ENCODE measurements at places on chromosomes 4 and X.

- no peak for DNase-seq
Measured at GRCh38 chrX:17679820-17680219, 57.5 kb upstream of the SCML1 start.

DNA sequence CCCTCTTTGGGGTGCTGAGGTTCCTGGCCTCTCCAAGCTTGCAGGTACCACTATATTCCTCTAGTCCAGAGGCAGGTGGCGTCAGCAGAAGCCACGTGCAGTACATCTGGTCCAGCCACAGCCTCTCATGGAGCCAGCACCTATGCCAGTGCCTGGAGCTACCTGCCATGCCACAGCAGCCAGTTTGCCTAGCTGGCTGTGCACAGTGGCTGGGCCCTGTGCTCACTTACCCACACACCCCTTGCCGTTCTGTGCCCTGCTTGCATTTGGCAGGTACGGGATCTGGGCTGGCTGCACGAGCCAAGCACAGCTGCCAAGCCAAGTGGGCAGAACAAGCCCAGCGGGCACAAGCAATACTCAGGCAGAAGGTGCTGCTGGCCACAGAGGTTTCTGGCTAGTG, 601.1 kb downstream of the EPHA5 start:
- DNase-seq: no peak

- DNase-seq: no peak
Measured at GRCh38 chr4:94577136-94577535, 125.4 kb downstream of the PDLIM5 start.

DNA sequence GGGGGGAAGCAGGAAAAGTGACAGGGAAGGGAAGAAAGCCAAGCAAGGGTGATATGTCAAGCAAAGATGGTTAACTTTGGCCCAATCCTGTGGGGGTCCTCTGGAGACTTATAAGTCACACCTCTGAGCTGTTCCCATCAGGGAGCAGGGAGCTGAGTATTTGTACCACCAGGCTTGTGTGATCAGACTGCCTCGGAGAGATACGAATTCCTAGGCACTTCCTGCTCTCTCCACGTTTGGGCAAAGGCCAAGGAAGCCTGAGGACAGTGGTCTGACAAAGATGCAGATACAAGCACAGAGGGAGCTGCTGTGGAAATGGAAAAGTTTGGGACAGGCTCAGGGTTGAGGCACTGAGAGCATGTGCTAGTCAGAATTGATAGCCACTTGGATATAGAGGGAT, 10.4 kb upstream of the PPP3CA start:
- DNase-seq: no peak

DNA sequence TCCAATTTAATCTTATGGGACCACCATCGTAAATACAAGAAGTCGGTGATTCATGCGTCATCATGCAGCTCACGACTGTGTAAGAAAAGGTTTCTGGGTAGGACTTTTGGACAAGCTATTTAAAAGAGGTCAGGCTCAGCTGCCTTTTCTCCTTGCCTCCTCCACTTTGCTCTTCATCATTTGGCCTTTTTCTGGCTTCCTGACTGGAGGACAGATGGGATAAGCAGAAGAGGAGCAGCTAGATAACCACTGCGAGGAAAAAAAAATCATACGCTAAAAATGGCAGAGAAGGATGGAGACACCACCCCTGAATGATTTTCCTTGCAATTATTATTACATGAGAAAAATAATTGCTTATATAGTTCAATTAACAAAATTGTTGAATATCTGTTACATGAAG, 294.3 kb upstream of the FSTL5 start:
- no peak for DNase-seq

DNA sequence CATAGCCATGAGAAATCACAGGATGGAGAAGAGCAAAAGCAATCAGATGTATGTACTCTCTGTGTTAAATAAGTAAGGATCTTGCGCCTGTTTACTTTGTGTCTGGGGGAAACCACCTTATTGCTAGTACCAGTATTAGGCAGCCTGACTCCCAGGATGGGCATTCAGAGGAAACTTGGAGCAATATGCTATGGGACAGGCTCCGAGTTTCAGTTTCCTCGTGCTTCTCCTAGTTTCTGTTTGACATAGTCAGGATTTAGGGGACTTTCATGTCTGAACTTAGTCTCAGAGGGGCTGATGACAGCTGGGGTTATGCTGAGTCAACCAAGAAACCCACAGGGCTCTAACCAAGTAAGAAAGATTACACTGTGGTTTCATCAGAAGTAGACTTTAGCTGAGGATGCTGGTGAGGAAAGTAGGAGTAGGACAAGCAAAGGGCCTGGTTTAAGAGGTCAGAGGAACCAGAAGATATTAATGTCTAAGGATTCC, 13.5 kb downstream of the NSUN7 start:
- peak; percentile 83 for DNase-seq

- no peak for DNase-seq
Measured at GRCh38 chrX:48695534-48695896, 1.0 kb upstream of the SUV39H1 start.

DNA sequence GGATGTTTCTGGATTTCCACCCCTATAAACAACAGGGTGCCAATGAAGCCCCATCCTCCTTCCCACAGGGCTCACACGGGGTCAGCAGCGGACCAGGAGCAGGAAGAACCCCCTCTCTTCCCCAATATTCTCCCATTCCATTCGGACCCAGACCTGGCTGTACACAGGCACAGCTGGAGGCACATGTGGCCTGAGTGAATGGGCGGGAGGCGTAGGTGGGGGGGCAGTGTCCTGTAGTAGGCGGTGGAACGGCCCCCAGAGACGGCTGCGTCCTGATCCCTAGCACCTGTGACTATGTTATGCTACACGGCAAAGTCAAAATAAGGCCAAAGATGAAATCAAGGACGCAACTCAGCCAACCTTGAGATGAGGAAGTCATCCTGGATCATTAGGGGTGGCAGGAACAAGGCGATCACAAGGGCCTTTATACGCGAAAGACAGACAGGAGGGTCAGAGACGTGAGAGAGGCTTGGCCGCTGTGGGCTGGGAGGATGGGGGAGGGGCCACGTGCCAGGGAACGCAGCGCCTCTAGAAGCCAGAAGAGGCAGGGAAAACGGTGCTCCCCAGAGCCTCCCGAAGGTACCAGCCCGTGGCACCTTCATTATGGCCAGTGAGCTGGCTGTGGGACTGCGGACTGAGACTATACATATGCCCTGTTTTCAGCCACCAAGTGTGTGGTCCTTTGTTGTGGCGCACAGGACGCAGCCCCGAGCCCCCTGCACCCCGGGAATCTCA, 75.6 kb downstream of the WFS1 start:
- no peak for DNase-seq

DNA sequence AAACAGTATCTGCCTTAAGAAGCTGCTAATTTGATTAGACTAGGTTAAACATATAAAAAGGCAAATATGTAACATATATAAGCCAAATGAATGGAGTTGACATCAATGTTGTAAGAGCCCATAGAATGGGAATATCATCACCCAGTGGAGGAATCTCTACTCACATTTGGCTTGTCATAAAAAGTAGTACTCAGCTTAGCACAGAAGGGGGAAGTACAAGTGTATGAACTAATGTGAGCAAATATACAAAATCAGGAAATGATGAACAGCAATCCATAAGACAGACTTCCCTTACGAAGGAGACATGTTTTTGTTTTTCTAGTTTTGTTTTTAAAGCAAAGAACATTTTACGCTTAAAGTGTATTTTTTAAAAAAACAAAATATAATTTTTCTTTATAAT, 74.9 kb downstream of the MAB21L2 start:
- no peak for DNase-seq

DNA sequence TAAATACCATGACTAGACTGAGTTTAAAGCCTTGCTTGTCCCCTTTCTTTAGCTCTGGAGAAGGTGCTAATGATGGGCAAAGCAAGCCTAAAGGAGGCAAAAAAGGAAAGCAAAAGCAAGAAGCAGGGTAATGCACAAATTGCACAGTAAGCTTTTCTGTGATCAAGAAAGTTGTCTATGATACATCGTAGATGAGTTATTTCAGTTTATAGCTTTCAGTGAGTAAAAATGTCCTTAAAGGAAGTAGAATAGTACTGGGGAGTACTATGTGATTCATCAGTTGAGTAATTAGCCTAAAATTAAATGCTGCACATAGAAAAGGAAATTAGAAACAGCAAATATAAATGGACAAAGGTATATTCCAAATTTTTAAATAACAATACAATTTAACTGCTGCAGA, 50.2 kb upstream of the PDE5A start:
- DNase-seq: no peak

DNA sequence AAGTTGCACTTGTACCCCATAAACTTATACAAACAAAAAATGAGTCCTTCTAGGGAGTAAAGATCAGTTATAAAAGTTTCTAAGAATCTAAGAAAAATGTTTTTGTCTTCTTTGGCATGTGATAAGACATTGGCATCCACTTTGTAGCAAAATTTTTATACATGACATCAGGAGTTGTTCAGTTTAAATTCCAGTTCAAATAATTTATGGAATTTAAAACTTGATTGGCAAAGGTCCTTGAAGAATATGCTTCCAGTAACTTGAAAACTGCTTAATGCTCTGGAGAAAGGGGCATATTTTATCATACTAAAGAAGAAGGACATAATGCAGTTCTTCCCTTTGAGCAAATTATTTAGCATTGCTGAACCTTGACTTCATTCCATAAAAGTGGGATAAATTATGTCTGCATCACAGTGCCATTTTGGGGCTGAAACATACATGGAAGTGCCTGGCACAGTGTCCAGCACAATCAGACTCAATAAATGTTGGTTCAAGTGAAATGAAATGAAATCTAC, 163.3 kb upstream of the IL15 start:
- DNase-seq: no peak

- no peak for DNase-seq
Measured at GRCh38 chr4:185786422-185786821, 25.6 kb downstream of the SORBS2 start.

GRCh38 chr4:26839016-26839415, 21.6 kb upstream of the STIM2 start:
- no peak for DNase-seq

DNA sequence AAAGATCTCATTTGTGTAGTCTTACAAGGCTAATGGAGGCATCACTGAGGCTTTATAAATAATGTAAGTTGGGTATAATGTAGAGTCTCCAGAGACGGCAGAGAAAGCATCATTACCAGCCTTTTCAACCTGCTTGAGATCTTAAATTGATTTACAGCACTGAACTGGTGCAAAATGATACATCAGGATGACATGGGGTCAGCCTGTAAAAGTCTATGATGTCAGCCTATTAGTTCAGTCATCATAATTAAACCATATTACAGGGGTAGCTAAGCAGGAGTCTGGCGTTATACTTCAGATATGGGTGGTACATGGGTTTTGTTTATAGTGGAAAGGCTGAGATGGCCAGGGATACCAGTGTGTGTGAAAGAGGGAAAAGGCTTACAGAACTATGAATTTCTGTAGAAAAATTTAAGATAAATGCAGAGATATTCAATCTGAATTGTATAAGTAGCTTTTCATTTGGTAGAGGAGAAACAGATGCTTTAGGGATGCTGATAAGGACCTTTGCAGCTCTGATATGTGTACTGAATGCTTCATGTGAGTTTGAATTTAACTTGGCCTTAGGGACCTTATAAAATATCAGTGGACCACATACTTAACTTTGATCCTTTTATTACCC, 2.7 kb downstream of the SMAD1 start:
- DNase-seq: no peak

GRCh38 chrX:43969504-43970501, 3.4 kb downstream of the NDP start:
- no peak for DNase-seq

- DNase-seq: no peak
Measured at GRCh38 chrX:111006116-111006515, 89.9 kb upstream of the PAK3 start.

- DNase-seq: no peak
Measured at GRCh38 chr4:102400898-102401297, 55.6 kb upstream of the SLC39A8 start.

GRCh38 chr4:25943312-25943711, 29.3 kb downstream of the SMIM20 start:
- DNase-seq: no peak

- DNase-seq: no peak
Measured at GRCh38 chrX:85365370-85365995, 14.0 kb downstream of the POF1B start.

DNA sequence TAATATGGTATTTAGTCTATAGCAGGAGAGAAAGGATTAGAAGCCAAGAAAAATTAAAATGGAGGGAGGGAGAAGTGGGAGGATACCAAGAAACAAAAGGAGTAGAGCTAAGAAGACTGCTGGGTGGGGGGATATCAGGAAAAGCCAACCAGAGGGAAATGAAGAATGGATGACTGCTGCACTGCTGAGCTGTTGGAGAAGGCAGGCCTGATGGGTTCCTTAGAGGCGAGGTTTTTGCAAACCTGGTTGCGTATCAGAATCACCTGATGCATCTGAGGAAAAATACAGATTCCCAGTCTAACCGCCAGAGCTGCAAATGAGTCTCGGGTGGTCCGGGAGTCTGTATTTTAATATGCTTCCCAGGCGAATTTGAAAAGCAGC, 1.5 kb downstream of the PGRMC1 start:
- DNase-seq: no peak

DNA sequence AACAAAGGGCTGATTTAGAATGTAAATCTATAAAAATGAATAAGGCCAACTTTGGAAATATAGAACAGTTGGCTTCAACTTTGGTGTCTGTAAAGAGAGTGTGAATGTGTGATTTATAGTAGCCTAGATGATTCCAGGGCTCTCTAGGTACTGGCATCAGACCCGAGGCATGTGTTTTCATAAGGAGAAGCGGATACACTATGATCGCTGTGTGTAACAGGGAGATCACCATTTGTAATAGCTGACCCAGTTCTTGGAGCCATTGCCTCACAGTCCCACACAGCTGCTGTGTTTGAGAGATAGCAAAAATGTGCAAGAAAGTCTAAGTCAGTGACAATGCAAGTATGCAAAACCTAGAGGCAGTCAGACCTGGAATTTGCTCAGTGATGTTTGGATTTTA, 135.1 kb downstream of the REPS2 start:
- no peak for DNase-seq

- DNase-seq: no peak
Measured at GRCh38 chr4:33886356-33886755, 2358.0 kb downstream of the ARAP2 start.

DNA sequence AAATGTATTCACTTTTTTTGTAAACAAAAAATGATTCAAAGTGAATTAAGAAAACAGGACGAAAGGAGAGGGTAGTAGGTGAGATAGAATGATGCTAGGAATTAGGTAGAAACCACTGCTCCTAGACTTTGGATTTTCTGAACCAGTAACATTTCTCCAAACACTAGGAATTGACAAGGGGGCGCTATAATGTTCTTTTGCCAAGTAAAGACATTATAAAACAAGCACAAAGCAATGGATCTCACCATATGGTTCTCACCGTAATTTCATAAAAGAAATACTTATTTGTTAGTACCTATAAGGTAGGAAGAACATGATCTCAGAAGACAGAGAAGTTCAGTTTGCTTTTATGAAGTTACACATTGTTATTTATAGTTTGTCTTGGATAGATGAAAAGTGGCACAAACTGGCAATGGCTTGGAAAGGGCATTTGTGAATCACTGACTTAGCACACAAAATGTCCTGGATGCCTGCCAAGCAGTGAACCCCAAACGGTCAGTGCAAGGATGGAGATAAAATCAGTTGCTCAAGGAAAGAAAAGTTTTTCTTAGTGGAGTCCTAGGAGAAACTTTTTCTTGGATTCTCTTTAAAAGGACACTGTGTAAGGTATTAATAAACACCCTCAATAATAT, 8.1 kb upstream of the TBC1D1 start:
- no peak for DNase-seq

- DNase-seq: no peak
Measured at GRCh38 chrX:38127961-38128360, 92.7 kb downstream of the SRPX start.
